Stimulated activated CD8-positive, alpha-beta memory T cell treated with anti-CD3 and anti-CD28 coated beads, Interleukin-15, amount 100 ng/mL, for 1 hour (primary cell): ENCODE measurements at places on chromosomes 11 and 22.

GRCh38 chr22:39215426-39216142 is 29.2 kb downstream of the PDGFB start:
- no peak for DNase-seq

GRCh38 chr11:106379712-106380111 is 302.2 kb downstream of the AASDHPPT start:
- DNase-seq: no peak

GRCh38 chr11:128552783-128553661 is 34.3 kb downstream of the ETS1 start:
- no peak for DNase-seq

- DNase-seq: no peak
Measured at GRCh38 chr11:33663121-33663520, 37.5 kb downstream of the C11orf91 start.

DNA sequence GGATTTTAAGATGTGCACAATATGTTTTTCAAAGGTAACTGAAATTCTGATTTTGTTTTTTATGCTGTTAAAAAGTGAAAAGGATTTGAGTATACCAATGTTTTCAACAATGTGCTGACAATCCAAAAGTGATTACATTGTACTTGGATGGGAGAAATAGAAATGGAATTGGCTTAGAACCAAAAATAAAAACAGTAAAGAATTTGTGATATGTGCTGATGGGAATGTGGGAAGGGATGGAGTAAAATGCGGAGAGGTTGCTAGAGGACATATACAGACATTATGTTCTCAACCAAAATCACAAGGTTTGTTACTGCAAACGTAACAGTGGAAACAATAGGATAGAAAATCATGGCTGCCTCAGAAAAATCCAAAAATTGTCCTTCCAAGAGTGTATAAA is 279.3 kb upstream of the TENM4 start:
- no peak for DNase-seq

GRCh38 chr11:35363246-35363801 is 56.0 kb downstream of the SLC1A2 start:
- no peak for DNase-seq

- DNase-seq: no peak
Measured at GRCh38 chr22:45302751-45303150, 7.0 kb upstream of the FAM118A start.

- no peak for DNase-seq
Measured at GRCh38 chr22:45196926-45197605, 33.3 kb downstream of the NUP50 start.

GRCh38 chr11:126655807-126656128 is 300.3 kb downstream of the ST3GAL4 start:
- DNase-seq: no peak

DNA sequence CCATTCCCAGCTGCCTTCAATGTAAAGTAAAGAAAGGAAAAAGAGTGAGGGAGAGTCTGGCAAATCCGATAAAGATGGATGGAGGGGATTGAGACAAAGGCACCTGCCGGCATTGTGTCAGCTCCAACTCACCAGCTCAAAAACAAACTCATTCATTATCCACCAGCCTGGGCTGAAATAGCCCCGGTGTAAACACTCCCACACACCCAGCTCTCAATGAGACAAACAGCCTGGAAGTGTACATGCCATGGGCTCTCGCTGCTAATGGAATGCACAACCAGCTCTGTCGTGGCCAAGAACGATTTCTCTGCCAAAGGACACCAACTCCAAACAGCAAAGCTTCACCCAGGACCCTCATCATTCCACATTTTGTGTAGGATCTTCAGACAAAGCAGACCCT is 89.3 kb upstream of the OPCML start:
- DNase-seq: no peak

DNA sequence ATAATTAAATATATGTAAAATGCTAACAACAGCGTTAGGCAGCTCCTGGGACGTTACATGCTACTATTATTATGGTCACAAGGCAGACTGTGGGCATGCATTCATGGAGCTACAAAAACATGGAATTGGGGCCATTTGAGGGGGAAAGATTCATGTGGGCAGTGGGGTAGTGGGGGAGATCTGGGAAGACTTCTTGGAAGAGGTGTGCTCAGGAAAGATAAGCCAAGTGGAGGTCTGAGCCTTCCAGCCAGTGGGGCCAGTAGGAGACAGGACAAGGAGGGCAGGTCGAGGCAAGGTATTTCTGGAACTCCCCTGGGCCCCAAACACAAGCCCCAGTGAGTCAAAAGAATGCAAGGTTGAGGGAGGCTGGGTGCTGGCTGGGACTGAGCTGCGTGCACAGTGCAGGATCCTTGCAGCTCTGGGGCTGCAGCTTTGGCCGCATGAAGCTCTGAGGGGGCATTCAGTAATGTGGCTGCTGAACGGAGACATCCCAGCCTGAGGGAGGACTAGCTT is 35.4 kb downstream of the CYTH4 start:
- DNase-seq: no peak

DNA sequence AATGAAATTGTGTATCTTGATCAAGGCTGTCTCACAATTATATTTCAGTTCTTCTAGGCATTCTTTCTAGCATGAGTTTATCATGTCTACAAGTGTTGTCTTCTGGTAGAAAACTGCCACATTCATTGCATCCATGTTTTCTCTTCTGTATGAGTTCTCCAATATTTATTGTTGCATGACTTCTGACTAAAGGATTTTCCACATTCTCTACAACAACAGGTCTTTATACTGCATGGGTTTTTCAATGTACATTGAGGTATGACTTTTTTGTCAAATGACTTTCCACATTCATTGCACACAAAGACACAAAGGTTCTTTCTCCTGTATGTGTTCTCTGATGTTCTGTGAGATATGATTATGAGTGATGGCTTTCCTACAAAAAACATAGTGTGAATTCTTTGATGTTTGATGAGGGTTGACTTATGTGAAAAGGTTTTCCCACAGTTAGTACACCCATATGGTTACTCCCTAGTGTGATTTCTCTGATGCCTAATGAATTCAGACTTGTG is 890.6 kb upstream of the CNTN5 start:
- no peak for DNase-seq

- no peak for DNase-seq
Measured at GRCh38 chr11:44096360-44097185, 1.1 kb downstream of the EXT2 start.

DNA sequence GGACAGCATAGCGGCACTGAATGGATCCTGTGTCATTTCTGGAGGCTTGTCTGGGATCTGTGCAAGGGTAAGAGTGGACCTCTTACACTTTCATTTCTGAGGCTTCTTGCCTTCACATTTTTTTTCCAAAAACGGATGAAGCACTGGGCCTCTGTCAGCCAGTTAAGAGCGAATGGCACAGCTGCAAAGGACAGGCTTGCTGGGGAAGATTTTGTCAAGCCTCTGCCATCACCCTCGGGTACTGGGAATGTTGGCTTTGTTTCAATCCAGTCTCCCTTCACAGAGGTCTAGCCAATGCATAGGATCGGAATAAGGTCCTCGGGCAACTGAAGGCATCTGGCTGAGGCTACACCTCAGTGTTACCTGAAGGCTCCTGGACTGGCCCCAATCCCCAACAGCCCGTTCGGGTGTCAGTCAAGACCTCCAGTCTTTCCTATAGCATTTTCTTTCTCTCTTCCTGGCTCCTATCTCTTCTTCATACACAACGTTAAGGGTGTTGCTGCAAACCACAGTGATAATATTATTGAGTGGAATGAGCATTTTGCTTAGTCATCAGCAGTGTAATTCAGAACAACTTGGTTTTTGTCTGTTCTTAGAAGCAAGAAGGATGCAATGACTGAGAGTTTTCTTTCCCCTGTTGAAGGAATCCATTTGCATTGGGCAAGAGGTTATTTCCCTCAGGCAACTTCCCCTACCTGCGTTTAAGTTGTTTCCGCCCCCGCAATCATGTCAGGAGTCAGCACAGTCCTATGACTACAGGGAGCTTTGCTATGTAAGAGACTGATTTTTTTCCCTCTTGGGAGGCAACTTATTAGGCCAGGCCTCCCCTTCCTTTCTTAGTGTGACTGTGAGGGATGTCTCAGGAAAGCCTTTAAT is 22.8 kb downstream of the NPAT start:
- DNase-seq: no peak

DNA sequence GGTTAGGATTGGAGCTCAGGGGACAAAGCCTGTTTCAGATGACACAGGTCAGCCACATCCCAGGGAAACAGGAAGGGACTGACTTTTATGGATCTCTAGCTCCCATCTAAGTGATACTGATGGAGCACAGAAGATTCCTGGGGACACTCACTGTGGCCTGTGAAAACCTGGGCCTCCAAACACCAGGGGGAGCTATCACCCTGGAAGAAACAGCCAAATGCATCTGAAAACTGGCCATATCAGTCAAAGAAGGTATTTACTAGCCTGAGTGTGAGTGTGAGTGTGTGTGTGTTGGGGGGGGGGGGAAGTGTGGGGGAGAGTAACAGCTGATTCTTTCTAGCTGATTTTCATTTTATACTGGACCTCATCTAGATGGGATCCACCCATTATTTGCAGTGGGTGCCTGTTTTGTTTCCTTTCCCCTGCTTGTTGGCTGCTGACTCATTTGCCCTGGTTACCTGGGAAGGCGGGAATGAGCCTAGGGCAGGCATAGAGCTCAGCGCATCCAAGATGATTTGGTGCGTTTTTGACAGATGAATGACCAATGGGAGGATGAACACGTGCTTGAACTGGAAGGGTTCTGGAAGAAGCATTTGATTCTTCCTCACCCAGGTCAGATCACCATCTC is 284.0 kb downstream of the KIRREL3 start:
- no peak for DNase-seq

- DNase-seq: no peak
Measured at GRCh38 chr11:32527261-32528175, 56.1 kb upstream of the EIF3M start.

- no peak for DNase-seq
Measured at GRCh38 chr22:27292542-27293299, 508.8 kb downstream of the MN1 start.

- DNase-seq: no peak
Measured at GRCh38 chr11:44007481-44008087, 40.2 kb upstream of the ACCSL start.

DNA sequence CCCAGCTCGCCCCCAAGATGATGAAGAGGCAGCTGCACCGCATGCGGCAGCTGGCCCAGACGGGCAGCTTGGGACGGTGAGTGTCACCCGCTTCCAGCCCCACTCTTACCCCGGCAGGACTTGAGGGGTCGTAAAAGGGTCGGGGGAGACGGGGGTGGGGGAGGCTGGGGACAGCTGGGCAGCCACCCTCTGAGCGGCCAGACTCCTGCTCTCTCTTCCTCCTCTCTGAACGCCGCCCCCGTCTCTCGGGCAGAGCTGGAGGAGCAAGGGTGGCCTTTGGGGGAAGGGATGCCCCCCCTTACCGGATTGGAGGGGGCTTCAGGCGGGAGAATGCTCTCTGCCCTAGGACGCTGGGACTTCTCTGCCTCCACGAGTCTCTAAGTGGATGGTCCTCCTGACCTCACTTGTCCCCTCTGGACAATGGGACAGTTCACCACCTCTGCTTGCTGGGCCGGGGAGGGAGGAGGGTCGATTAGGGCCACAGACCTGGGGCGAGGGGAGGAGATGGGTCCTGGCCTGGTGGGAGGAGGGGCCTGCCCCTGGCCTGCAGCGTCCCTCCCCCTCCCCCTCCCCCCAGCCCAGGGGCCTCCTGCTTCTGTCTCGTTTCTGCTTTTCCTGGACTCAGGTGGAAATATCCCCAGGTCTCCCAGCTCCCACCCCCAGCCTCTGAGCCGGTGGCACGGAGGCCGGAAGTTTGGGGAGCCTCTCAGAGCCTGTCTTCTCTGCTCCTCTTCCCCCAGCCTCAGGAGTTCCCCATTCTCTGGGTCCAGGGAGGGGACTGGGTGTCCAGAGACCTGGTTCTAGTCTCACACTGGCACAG is 512 bp downstream of the SH3BP1 start:
- no peak for DNase-seq

DNA sequence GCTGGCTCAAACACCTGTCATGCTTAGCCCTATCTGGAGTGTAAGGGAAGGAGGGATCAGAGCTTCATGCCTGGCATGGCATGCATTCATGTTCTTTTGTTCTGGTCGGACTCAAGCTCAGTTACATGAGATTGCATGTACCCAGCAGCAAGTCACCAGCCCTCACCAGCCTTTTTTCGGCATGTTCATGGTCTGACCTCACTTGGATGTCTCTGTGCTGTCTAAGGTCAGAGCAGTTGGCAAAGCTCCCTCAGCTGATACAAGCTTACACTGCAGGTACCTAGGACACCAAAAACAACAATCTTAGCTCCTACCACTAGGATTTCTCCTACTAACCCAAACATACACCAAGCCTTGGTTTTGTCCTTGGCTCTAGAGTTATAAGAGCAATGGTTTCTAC is 152.6 kb downstream of the BARX2 start:
- DNase-seq: no peak

DNA sequence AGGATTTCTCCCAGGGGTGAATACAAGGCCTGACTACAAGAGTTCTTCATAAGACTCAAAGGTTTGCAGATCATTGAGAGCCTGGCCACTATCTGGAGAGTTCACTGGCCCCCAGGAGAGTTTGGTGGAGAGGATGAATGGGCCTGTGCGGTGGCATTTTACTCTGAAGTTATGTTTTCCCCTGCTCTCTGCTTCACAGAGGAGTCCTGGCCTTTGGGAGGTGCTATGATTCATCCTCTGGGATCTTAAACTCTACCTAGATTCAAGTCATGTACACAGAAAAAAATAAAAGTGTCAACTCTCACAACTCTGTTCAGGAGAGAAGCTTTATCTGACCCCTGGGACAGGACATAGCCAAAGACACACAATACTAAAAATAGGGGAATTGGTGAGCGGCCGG is 159.1 kb upstream of the CARD18 start:
- DNase-seq: no peak

GRCh38 chr11:97279341-97279740 is 889.5 kb downstream of the JRKL start:
- DNase-seq: no peak

DNA sequence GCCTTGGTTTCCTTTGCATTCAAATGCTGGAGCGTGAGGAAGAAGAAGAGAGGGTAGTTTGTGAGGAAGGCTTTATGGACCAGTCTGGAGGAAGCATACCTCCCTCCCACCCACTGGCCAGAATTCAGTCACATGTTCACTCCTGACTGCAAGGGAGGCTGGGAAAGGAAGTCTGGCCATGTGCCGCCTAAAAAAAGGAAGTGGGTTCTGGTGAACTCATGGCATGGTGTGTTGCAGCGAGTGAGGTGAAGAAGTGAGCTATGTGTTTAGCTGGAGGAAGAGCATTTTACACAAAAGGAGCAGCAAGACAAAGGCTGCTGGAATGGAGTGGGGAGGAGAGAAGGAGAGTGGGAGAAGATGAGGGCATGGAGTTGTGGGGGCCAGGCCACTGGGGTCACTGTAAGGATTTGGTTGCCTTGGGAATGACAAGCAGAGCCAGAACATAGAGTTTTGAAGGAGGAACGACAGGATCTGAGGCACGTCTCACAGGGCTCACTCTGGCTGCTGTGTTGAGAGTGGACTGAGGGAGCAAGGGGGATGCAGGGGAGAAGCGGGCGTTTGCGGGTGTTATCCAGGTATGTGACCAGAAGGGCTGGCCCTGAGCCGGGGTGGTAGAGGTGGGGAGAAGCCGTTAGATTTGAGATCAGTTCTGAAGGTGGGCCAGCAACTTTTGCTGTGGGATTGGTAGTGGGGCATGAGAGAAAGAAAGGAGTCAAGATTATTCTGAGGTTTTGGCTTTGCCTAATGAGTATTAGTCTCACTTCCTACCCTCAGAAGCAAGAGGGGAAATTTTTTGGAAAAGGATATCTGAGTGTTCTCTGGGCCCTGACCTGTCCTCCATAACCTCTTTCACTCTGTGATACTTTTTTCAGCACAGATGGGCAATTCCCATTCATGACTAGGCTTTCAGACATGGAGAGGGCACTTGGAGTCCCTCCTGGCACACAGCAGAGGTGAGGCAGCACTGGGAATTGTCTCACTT is 26.4 kb downstream of the BMAL1 start:
- DNase-seq: no peak

- DNase-seq: no peak
Measured at GRCh38 chr11:68215087-68215445, 2.0 kb upstream of the KMT5B start.
